Stimulated activated CD8-positive, alpha-beta memory T cell treated with anti-CD3 and anti-CD28 coated beads, Interleukin-4, amount 100 ng/mL, for 4 hours (primary cell): ENCODE measurements at places on chromosomes 6 and 20.

GRCh38 chr20:55155360-55155759, 680.0 kb downstream of the DOK5 start:
- DNase-seq, result no peak

DNA sequence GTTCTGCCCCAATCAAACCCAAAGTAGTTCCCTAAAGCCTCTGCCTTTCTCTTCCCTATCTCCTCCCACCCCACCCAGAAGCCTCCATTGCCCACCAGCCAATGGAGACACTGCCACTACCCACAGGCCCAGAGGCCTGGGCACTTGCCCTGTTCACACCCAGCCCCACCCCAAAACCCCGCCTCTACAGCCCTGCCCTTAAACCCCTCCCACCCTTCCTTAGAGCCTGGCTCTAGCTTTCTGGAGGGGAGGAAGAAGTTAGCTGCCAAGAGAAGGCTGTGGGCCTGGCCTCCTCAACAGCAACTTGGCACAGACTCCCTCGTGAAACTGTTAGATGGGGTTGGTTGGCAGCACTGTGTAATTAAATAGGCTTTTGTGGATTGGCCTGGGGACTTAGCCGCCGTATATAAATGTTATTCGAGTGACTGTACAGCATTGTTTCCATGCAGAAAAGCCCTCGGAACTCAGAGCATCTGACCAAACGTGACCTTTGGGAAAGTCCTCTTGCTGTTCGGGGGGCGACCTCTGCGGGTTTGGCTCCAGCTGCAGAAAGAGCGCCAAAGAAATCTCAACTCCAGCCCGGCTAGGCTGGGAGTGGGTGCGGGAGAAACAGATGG, 31.4 kb downstream of the COL11A2 start:
- no peak for DNase-seq

GRCh38 chr6:157552081-157552747, 171.2 kb downstream of the ZDHHC14 start:
- no peak for DNase-seq

GRCh38 chr6:5338177-5338960, 77.1 kb downstream of the FARS2 start:
- DNase-seq, result no peak

GRCh38 chr6:25652007-25652515, at the start of gene SCGN:
Gene SCGN, plus strand, starts transcription at chr6:25652215. Its CDS starts 189 bp downstream, at chr6:25652404.
- no peak for DNase-seq

DNA sequence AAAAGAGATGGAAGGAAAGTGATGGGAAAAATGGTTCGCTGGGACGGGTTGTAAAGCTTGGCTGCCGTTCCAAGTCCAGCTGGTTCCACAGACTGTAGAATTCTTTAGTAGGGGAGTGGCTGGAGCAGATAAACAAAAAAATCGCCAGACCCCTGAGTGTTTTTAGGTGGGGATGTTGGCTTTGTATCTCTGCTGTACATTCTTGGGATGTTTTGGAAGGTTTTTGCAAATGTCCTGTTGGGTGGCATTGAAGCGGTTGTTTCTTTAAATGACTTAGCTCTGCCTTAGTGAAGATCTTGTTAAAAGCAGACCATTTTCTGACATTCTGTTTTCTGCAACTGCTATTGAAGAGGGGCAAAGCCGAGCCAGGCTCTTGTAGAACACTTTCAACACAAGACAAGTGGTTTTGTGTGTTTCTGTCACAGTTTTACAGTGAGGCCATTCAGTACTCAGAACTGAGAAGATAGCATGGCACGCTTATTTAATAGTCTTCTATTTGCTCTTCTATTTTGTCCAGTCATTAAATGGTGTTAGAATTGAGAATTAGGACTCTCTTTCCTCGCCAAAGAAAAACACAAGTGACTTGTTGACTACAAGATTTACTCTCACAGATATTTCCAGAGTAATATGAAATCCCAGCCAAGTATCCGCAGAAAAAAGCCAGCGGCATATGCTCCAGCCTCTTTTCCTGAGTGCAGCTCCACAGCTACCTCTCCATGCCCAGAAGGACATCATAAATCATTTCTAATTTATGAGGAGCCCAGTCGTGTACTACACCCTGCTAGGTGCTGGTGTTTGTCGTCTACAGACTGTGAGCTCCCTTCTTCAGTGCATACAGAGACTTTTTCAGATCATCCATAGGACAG, 65.8 kb downstream of the PHACTR2 start:
- no peak for DNase-seq

- no peak for DNase-seq
Observed at GRCh38 chr20:37853823-37854375, 49.0 kb upstream of the VSTM2L start.

DNA sequence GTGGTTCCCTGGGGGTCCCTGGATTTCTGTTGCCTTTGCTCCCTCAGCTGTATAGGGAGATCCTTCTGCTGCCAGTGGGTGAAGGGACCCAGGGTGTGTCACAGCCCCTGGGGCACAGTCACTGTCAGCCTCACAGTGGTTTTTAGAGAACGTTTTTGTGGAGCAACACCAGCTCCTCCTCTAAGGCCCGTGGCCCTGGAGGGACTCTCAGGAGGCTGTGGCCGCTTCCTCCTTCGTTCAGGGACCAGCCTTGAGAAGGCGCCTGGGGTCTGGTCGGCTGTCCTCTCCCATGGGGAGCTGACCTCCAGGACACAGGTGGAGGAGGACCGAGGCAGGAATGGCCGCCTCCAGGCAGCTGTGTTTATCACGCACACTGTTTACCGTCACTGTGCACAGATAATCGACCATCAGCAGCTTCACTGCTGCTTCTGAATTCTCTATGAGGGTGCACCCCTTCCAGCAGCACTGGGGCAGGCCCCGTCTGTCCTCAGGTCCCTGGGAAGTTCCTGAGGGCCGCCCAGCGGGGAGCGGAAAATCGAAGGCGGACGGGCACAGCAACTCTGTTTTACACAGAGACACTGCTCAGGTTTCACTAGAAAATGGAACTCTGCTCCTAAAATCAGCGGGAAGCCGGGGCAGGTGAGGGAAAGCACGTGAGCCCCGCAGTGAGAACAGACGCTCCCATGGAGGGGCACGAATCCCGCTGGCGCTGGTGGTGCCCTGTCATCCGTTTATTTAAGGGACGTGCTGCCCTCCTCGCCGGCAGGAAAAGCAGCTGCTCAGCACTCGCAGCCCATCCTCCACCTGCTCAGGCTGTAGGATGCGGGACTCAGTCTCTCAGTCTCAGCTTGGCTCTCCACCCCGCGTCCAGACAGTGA, 10.4 kb upstream of the FRMD1 start:
- no peak for DNase-seq

GRCh38 chr6:137804637-137805036, 62.4 kb upstream of the TNFAIP3 start:
- DNase-seq, result no peak
